ENCODE measurements at places on chromosomes 1 and 21.
A peak's percentile ranks its signal among the peaks of the same experiment; 100 is the strongest.

DNA sequence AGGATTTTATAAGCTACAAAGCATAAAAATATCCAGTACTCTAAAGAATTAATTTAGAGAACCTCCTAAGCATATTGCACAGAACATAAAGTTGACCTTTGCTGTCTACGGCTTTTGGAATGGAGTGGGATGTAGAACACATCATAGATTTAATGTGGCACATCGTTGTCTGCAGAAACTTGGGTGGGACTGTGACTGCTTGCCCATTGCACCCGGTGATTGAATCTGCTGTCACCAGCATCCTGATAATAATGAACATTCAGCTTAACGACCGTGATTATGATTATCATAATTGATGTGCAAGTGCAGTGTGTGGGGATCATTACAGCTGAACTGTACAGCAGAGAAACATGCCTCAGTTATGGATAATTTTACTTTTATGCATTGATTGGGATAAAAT, 181.9 kb downstream of the SPATA17 start:
- no peak overlapping the region for H3K4me3 ChIP-seq
- H3K27me3 ChIP-seq = no peaks in the 10 kb centered on the region
- no peaks in the 10 kb centered on the region for H3K4me1 ChIP-seq
- no peak overlapping the region for H3K27ac ChIP-seq
- no peak for DNase-seq

DNA sequence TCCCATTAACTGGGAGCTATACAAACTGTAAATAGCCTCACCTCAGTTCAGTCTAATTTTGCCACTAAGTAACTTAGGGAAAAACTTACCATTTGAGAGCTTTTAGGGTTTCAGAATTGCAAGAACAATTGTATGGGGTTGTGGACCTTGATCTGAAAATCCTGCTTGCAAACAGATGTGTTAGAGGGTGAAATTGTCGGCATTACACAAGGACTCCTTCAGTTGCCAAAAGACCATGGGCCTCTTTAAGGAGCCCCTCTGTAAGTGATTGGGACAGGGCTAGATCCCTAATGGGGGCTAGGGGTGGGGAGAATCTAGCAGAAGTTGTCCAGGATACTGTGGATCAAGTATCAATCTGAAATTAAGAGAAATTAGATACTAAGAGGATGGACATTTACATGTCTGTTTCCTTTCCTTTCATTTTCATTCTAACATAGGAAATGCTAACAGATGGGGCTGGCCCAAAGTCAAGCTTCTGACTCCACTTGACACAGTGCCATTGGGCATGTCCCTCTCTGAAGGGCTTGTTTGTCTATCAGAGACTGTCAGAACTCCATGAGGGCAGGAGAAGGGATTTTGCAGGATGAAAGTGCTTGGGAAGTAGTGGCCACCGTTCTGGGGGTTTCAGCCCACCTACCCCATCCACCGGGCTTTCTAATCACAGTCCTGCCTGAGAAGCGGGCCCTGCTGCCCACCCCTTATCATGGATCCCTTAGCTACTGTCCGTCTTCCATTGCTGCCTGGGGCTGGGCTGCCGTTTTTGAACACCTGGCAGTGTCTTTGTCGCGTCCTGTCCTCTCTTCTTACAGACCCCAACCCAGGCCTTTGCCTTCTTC, 54.7 kb downstream of the STUM start:
- no peak overlapping the region for H3K4me3 ChIP-seq
- H3K36me3 ChIP-seq = no peaks in the 10 kb centered on the region
- H3K27ac ChIP-seq = no peak overlapping the region
- peaks cover 6% of the 10 kb centered on the region for H3K27me3 ChIP-seq

- peaks cover 2% of the 10 kb centered on the region for H3K27me3 ChIP-seq
- peaks cover 57% of the 10 kb centered on the region for H3K4me1 ChIP-seq
- DNase-seq = no peak
- no peak overlapping the region for H3K4me3 ChIP-seq
- no peak overlapping the region for H3K27ac ChIP-seq
Observed at GRCh38 chr1:41391834-41392527, 30.7 kb downstream of the FOXO6 start.

DNA sequence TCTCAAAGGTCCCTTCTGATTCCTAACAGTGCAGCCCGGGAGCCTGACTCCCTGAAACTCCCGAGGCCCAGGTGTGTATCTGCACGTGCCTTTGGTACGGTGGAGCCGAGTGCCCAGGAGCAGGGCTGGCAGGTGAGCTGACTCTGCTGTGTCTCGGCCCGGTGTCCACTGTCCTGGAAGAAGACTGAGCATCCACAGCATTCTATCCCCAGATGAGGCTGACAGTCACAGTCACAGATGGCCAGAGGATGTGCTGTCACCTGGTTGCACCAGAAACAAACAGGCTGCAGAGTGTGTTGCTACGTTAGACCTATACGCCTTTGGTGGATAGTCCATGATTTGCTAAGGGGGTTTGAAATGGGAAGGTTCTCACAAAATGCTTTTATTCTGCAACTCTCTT, 9.8 kb downstream of the ETV3L start:
- no peak for DNase-seq
- no peak overlapping the region for H3K4me3 ChIP-seq
- peaks cover 8% of the 10 kb centered on the region for H3K4me1 ChIP-seq
- H3K27me3 ChIP-seq = no peaks in the 10 kb centered on the region
- H3K27ac ChIP-seq = peak overlapping the region; percentile 83

GRCh38 chr21:44365967-44366585, 12.7 kb downstream of the TRPM2 start:
- H3K4me3 ChIP-seq = no peak overlapping the region
- peaks cover 8% of the 10 kb centered on the region for H3K4me1 ChIP-seq
- no peak for DNase-seq
- H3K27ac ChIP-seq = no peak overlapping the region

- H3K36me3 ChIP-seq = peaks cover 5% of the 10 kb centered on the region
- H3K4me1 ChIP-seq = peaks cover 3% of the 10 kb centered on the region
- DNase-seq = no peak
- no peak overlapping the region for H3K27ac ChIP-seq
- H3K27me3 ChIP-seq = no peaks in the 10 kb centered on the region
Observed at GRCh38 chr1:225526878-225527277, 99.0 kb upstream of the LBR start.

DNA sequence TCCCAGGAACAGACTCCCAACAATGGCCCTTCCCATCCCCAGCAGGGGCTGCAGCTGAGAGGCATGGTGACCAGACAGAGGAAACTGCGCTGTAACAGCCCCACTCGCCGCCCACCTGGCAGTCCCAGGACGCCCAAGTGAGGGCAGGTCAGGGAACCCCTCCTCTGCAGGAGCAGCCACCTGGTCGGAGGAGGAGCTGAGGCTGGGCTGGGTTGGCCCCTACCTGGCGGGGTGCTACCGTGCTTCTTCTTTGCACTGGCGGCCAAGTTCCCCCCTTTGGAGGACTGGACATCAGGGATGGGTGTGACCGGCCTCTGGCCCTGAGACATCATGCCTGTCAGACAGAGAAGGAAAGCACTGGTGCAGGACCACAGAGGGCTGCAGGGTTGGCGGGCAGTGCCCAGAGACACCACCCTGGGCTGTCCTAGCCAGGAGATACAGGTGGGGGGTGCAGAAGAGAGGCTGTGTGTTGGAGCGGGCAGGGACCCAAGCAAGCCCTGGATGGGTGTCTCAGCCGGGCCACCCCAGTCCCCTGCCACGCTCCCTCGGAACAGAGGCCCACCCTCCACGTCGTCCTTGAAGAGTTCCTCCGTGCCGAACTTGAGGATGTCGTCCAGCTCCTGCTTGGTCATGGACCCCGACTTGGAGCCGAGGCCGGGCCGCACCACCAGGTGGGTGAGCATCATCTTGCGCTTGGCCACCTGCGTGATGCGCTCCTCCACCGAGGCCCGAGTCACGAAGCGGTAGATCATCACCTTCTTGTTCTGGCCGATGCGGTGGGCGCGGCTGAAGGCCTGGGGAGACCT, 51.6 kb downstream of the CHD5 start:
- no peaks in the 10 kb centered on the region for H3K4me1 ChIP-seq
- H3K36me3 ChIP-seq = no peaks in the 10 kb centered on the region
- no peak for DNase-seq
- H3K4me3 ChIP-seq = no peak overlapping the region

- no peaks in the 10 kb centered on the region for H3K36me3 ChIP-seq
- no peak for DNase-seq
- H3K27me3 ChIP-seq = no peaks in the 10 kb centered on the region
- no peak overlapping the region for H3K4me3 ChIP-seq
- no peak overlapping the region for H3K27ac ChIP-seq
- H3K4me1 ChIP-seq = peaks cover 1% of the 10 kb centered on the region
Observed at GRCh38 chr1:191368891-191369654, 789.2 kb upstream of the RGS18 start.

DNA sequence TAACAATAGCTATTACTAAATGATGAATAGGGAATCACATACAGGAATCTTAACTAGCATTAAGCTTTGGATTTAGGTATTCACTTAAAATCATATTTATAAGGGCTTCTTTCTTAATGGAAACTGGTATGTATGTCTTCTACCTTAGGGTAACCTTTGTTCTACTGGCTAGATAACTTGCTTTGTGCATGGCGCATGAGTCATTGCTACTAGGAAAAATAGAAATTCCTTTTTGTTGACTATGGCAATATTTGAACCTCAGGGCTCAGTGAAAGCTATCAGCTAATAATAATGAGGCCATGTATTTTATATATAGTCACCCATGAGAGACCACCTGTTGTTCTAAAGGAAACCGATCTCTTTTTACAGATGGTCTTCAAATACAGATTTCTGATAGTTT, 72.5 kb downstream of the RPS6KC1 start:
- H3K4me3 ChIP-seq = no peak overlapping the region
- no peak for DNase-seq
- peaks cover 6% of the 10 kb centered on the region for H3K36me3 ChIP-seq
- peak overlapping the region; percentile 52 for H3K27ac ChIP-seq
- H3K4me1 ChIP-seq = peaks cover 38% of the 10 kb centered on the region

- peaks cover 4% of the 10 kb centered on the region for H3K4me1 ChIP-seq
- H3K27ac ChIP-seq = no peak overlapping the region
- no peak overlapping the region for H3K4me3 ChIP-seq
- H3K27me3 ChIP-seq = peaks cover 25% of the 10 kb centered on the region
Observed at GRCh38 chr21:30193201-30193600, 22.7 kb downstream of the CLDN8 start.

GRCh38 chr1:113765306-113766230, 6.3 kb upstream of the PHTF1 start:
- H3K36me3 ChIP-seq = peaks cover 15% of the 10 kb centered on the region
- no peaks in the 10 kb centered on the region for H3K4me1 ChIP-seq
- H3K4me3 ChIP-seq = no peak overlapping the region
- H3K27me3 ChIP-seq = no peaks in the 10 kb centered on the region
- H3K27ac ChIP-seq = no peak overlapping the region

DNA sequence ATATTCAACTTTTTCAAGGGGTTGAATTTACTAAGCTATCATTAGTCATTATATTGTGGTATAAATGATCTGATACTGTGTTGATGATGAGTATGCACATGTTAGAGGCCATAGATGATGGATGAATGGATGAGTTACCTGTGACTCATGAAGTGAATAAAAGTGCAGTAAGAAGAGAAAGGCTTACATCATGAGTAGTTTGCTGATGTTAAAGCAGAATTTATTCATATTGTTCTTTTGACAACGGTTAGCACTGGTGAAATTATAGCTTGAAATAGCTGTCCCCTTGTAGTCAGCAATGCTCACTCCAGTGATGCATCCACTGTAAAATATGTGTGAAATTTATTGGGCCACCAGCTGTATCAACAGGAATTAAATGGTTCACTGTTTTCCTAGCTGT, 541.0 kb upstream of the ZRANB2 start:
- H3K36me3 ChIP-seq = no peaks in the 10 kb centered on the region
- H3K27me3 ChIP-seq = no peaks in the 10 kb centered on the region
- DNase-seq = no peak
- H3K4me3 ChIP-seq = no peak overlapping the region

Measured in mesothelial cell of epicardium (in vitro differentiated cells).